ENCODE measurements at places on chromosomes 2 and 18.
A peak's percentile ranks its signal among the peaks of the same experiment; 100 is the strongest.

DNA sequence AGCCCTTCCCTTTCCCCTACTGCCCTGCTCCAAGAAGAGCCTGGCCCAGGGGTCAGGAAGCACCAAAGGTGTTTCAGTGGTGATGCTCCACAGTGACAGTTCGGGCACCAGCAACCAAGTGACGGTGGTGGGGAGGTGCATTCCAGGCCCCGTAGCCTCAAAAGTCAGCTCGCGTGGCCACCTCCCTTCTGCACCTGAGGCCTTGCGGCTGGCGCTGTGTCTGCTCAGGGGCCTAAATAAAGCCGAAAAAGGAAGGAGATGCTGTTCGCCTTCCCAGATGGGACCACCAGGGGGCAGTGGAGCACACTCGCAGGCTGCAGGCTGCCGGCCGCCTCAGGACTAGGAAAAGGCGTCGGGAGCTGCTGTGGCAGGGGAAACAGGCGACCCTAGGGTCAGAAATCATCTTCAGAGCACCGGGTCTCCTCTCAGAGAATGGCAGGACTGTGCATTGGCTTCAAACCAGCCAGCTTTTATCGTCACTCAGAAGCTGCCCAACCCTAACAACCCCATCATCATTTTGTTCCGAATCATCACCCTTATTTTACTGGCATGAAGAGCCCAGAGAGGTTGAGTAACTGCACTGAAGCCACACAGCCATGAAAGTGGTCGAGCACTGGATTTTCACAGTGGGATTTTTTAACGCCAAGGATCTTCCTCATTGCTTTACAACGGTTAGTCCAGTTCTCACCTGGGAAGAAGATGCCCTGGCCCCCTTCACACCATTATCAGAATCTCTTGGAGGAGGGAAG is 213.0 kb upstream of the CELF4 start:
- DNase-seq, result no peak

DNA sequence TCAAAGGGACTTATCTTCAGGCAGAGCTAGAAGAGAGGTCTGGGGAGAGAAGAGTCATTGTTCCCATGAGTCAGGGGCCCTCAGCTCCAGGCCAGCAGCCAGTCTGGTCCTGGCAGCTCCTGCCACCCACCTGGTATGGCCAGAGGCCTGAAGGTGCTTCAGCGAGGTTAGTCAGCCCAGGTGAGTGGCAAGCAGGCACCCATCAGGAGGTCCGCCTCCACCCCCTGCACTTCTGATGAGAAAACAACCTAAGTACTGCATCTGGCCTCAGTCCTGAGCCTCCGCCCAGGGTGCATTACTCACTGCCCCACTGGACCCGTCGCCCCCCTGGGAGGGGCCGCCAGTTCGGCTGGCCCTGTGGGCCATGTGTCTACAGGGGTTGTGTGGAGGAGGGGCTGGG is 130.2 kb downstream of the INHBB start:
- DNase-seq, result no peak

- no peak for DNase-seq
These were observed 329.3 kb downstream of the GPD2 start for GRCh38 chr2:156765450-156765849.

DNA sequence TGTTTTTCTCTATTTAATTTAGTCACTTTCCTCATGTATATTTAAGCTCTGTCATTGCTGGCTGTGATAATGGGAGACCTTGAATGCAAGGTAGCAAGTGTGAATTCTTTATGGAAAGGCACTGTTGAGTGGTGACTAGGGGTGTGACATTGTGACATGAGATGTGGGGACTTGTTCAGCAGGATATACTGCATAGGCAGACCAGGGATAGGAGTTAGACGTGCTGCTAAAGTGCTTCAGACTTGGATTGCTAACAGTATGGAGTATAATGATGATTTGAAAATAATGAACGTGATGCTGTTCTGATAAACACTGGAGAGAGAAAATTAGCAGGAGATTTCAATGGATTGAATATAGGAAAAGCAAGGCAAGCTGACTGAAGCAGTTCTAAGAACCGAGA is 135.1 kb downstream of the NCOA1 start:
- DNase-seq, result no peak

DNA sequence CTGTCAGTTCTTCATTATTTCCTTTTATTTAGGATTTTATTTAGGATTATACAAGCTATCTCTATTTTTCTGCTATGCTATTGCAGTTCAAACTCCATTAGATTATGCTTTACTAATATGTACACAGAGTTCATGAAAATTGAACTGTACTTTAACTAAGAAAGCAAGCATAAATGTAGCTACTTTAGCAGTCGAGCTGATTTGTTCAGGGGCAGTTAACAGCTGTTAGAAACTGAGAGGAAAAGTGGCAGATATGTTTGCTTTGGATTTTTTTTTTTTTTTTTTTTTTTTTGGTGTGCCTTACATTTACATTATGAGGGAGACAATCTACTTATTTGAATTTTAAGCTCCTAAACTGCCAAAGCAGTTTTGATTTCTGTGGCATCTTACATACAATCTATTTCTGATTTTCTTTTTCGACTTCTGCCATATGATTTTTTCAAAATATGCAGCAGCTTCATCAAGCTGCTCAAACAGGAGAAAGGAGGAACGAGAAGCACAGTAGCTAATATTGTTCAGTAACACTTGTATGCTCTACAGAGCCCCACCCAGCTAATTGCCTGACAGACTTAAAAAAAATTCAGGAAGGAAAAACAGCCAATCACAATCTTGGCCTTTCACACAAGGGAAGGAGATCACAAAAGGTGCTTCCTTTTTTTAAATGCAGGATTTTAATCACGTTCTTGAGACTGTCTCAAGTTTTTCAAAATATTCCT is 233.4 kb upstream of the SIX3 start:
- peak; percentile 58 for DNase-seq

Data from NCI-H1105 (cell line).